MG63 (cell line): ENCODE measurements at places on chromosomes 4 and X. TPM values are rescaled to one million over a fixed set of nuclear protein-coding genes. Genes with fewer than 3 reads are reported as not detected.

DNA sequence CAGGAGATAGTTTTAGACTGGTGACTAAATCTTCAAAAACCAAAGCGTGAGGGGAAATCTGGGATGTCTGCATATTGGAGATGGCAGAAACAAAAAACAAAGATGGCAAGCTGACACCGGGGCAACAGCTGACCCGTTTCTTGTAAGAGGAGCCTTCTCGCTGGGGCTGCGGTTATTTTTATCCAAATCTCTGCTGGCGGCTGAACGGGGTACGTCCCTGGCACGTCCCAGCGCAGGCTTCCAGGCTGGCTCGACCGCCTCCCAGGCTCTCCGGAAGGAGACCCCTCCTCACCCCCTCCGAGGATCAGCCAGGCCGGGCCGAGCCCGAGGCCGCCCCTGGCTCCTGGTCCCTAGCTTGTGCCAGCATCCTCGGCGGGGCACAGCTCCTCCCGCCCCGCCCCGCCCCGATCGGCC is 403 bp downstream of the SGCB start:
- DNase-seq: peak; percentile 80

Gene P2RY8
- not detected in 2 replicates for total RNA-seq

- no peak for DNase-seq
These were observed 68.0 kb downstream of the IQCM start for GRCh38 chr4:149747646-149748045.

Gene VAMP7
- 31.0 and 40.3 TPM in 2 replicates for total RNA-seq

DNA sequence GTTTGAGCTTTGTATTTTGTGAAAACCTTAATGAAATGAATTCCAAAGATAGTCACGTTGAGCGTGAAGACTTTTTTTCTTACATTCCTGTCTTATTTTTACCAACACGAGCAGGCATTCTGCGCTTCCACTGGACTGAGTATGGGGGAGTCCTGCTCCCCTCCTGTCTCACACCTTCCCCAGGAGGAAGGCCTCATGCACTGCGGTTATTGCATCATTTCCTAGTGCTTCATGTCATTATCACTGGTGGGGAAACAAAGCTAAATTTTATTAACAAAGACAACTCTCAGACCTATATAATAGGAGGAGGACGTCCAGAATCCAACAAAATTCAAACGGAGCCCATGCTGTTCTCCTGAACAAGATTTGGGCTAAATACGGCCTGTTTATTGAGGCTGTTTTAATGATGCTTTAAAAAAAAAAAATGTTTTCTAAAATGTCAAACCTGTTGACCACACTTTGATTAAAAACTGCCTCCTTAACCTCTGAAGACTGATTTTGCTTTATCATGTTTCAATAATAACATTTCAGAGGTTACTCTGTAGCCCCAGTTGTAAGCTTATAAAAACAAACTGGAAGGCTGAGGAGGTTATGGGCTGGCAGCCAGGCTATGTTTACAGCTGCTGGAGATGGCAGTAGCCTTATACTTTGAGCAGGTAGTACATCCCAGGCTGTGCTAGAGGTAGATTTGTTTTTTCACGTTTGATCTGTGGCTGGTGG is 118.0 kb downstream of the SOWAHB start:
- DNase-seq: peak; percentile 51

Gene ZCCHC18
- total RNA-seq: not detected in 2 replicates

Gene EDA
- 0.07 TPM in 1 of 2 replicates, not detected in the other for total RNA-seq

- no peak for DNase-seq
These were observed 152.3 kb downstream of the PPARGC1A start for GRCh38 chr4:23737571-23737970.

DNA sequence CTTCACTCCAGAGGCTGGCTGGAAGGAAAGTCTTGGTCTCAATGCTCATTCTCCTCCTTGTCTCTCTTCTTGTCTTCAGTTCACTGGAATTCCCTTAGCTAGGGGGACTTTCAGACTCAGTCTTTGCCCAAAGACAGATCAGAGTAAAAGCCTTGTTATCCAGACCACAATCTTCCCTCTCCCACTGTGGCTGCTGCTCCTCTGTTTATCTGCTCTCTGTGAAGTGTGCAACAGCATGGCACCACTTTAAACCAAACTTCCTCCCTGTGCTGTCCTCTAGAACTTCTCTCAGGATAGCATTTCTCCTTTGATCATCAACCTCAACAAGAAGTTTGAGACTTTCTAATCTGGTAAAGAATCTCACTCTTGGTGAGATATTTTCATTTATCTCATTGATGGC is 530.1 kb upstream of the SLIT2 start:
- DNase-seq: no peak

GRCh38 chrX:47664737-47665136 is 5.8 kb upstream of the UXT start:
- DNase-seq: no peak

Gene SLITRK2
- 0.13 TPM in 1 of 2 replicates, not detected in the other for total RNA-seq

Gene PIM2
- total RNA-seq: 1.6 and 1.9 TPM in 2 replicates

DNA sequence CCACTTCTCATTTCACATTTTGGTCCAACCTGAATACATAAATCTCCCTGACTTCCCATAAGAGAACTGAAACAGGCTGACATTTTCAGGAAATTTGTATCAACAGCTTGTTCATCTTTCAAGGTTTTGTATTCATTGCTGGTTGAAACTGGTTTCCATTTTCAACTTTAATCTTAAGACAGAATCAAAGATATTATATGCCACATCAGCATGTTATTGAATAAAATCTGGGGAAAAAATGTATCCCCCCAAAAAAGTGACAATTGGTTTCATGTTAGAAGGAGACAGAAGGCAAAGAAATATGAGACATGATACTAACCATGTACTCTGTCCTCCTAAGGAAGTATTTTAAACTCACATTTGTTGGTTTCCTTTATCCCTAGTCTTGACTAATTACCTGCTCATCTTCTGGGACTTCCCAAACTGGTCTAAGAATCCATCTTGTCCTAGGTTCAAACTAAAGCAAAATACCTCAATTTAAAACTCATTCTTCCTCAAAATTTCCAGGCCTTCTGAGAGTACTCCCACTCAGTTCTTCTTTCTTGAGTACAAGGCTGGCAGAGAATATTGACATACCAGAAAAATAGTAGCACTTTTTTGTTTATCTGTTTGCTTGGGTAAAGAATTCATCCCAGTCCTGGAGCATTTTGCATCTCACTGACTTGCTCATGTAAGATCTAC is 3.1 kb upstream of the ANTXR2 start:
- no peak for DNase-seq

GRCh38 chr4:124965497-124965891 is 253.0 kb upstream of the ANKRD50 start:
- no peak for DNase-seq

Gene FRG2
- total RNA-seq: not detected in 2 replicates

DNA sequence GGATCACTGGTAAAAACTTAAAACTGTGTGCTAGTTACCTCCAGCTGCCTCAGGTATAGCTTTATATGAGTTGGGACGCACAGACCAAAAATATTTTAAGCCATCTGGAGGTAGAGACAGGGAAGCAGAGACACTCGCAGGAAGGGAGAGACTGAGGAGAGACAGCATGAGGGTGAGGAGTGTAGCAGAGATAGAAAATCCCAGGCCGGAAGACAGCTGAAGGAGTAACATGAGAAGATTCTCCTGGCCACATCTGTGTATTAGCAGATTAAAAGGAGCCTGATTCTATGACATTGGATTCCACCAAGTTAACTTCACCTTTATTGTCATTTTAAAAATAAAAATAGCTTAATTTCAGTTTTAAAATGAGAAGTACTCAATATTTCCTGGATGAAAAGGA is 84.3 kb downstream of the PDLIM5 start:
- no peak for DNase-seq

DNA sequence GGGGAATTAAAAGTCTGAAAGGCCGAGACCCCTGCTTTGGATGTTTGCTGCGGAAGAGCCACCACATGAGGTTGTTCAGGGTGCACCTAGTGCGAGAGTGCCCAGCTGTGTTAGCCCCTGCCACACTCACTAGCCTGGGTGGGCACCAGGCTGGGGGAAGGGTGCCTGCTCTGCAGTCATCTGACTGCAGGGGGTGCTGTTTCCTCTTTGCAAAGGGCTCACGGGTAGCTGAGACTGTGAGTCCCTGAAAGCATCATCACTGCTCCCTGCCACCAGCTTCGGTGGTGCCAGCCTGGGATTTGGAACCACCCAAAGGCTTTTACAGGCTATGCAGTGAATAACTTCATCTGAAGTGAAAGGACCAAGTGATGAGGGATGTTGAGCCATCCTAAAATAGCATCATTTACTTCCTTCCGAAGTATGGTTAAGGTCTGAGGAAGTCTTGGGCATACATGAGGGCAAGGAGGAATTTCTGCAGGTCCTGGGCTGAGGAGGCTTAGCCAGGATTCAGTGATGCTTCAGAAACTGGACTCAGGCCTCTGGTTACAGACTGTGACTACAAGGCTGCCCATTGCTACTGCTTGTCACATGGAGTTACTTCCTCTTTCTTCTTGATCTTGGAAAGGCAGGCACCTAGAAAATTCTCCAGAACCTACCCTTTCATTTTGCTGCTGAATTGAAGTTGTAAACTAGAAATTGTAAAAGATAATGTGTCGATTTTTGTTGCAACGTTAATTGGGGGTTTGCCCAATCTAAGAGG is 293.2 kb upstream of the PRPS2 start:
- no peak for DNase-seq

DNA sequence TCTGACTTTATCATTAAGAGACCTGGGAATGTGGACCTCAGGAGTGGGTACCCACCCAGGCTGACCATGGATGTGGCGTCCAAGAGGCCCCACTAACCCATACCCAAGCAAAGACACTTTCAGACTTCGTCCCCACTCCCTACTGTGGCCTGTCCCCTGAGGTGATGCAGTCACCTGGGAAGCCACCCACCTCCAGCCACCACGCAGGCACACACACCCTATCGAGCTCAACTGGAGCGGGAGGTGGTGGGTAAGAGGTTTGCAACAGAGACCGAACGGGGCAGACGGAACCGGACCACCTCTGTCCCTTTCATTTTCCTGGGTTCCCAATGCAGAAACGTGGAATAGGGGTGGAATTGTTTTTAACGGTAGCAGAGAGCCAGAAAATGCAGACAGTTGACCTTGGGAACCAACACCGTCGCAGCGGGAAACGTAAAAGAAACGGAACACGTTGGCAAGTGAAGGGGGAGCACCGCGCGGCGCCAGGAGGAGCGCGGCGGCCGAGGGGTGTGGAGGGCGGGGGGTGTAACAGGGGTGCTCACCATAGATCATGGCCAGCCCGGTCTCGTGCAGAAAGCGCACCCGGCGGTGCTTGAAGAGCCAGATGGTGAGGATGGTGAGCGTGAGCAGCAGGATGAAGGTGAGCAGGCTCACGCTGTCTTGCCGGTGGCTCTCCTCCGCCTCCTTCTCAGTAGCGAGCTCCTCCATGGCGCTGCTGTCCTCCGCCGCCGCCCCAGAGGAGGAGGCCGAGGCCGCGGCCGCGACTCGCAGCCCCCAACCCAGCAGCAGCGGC is 559 bp downstream of the SLC9A7 start:
- DNase-seq: peak; percentile 5

Gene SLC4A4
- total RNA-seq: 1.1 and 6.7 TPM in 2 replicates

- no peak for DNase-seq
These were observed 37.2 kb downstream of the PCDH7 start for GRCh38 chr4:30757357-30757756.

DNA sequence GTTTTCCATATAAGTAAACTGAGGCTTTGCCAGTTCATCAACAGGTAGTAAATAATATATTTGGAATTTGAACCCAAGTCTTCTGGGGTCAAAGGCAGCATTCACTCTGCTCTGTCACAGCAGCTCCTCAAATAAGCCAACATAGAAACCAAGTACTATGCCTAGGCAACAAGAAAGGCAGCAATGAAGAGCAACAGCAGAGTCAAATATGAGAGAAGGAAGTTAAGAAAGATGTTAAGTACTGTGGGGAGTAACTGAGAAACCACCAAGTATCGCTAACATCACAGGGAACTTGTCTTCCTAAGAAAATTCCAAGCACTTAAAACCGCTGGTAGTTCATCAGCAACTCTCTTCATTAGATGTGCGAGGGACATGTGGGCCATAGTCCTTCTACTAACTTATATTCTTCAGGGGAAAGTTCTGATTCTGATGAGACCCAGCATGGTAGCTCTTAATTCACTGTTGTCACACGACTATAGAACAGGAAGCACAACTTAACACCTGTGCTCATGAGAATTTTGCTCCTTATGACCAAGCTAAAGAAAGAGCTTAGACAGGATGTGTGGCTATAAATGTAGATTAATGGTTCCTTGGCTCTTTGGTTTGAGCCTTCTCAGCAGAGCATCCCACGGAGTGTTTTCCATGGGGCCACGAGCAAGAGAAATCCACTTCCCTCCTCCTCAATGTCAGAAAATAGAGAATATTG is 107.8 kb downstream of the AR start:
- DNase-seq: no peak

- peak; percentile 86 for DNase-seq
These were observed 327.3 kb downstream of the MAPK10 start for GRCh38 chr4:86032476-86033022.

DNA sequence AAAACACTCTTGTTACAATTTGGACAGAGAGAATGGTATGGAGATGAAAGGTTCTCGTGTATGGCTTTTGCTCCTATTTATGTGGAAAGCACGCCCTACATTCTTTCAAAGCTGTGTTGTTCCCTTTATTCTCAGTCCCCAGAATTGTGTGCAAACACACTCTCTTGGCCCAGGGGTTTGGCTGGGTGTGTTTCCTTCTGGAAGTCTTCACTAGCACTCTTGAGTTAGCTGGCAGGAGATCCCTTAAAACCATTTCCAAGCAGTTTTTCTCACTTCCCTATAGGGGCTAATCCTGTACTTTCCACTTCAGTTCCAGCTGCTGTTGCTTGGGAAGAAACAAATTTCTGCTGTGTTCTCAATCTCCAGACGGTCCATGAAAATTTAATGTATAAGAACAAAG is 35.1 kb downstream of the FHL1 start:
- no peak for DNase-seq

- no peak for DNase-seq
These were observed 317.4 kb downstream of the ASMT start for GRCh38 chrX:1932231-1932630.

Gene ZMYM3
- 2.7 and 10.0 TPM in 2 replicates for total RNA-seq

Gene RHOXF2B
- total RNA-seq: not detected in 2 replicates
